ENCODE measurements at places on chromosomes 5 and 9. TPM values are rescaled to one million over a fixed set of nuclear protein-coding genes. Genes with fewer than 3 reads are reported as not detected.

Gene CFAP90
- not detected for total RNA-seq

Gene MRNIP
- 38.3 TPM for total RNA-seq

Gene RAD23B
- total RNA-seq, result 95.6 TPM

Gene PRR7
- 1.2 TPM for total RNA-seq

Gene TMEM232
- 1.0 TPM for total RNA-seq

Gene NDUFS4
- 83.6 TPM for total RNA-seq

Gene PHF24
- total RNA-seq, result 0.55 TPM

All from mucosa of descending colon (tissue), 3 donors.